ENCODE measurements at places on chromosomes 2 and 18. TPM values are rescaled to one million over a fixed set of nuclear protein-coding genes. Genes with fewer than 3 reads are reported as not detected.

Gene COL3A1
- total RNA-seq, result 28.0 TPM

DNA sequence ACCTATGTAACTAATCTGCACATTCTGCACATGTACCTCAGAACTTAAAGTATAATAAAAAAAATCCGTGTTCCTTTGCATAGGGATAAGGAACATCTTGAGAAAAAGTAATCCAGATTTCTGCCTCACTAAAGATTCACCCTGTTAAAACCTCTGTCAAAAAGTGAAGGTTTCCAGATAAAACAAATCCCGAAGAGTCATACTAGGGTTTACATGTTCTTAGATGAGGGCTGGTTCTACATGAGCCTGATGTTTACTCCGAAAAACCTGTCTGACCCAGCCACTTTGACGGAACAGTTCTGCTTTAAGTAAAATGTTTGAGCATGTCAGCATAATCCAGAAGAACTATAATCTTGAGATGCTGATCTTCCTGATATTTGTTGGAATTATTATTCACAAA, 515.6 kb upstream of the SLC8A1 start:
- no peak for DNase-seq

- DNase-seq, result no peak
These were observed 455.9 kb downstream of the CNTNAP5 start for GRCh38 chr2:124480958-124481357.

DNA sequence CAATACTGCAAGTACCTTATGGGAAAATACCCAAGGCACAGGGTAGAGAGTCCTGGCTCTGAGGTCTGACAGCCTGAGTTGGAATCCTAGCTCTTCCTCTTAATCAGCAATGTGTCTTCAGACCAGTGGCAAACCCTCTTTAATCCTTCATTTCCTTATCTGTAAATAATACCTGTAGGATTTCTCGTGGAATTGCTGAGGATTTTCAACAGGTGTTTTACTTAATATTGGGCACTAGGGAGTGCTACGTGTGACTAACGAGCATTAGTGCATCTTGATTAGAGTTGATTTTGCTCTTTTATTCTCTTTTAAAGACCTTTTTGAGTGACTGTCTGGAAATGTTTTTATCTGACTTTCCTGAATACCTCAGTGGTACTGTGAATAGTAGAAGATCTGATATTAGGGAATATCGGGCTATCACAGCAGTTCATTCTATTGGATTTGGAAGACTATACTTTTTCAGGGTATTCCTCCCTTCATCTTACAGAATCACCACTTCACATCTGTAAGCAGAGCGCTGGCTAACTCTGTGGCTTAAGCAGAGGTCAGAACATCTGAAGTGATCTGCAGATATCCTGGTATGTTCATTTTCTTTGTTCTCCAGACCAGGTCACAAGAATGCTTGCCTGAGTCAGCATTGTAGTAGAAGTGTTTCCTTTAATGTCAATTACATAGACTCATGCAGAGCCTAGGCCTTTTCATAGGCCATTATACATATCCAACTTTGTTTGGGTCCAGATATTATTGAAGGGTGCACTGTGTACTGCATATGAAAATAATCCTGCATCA, 49.1 kb downstream of the ARHGAP28 start:
- no peak for DNase-seq

DNA sequence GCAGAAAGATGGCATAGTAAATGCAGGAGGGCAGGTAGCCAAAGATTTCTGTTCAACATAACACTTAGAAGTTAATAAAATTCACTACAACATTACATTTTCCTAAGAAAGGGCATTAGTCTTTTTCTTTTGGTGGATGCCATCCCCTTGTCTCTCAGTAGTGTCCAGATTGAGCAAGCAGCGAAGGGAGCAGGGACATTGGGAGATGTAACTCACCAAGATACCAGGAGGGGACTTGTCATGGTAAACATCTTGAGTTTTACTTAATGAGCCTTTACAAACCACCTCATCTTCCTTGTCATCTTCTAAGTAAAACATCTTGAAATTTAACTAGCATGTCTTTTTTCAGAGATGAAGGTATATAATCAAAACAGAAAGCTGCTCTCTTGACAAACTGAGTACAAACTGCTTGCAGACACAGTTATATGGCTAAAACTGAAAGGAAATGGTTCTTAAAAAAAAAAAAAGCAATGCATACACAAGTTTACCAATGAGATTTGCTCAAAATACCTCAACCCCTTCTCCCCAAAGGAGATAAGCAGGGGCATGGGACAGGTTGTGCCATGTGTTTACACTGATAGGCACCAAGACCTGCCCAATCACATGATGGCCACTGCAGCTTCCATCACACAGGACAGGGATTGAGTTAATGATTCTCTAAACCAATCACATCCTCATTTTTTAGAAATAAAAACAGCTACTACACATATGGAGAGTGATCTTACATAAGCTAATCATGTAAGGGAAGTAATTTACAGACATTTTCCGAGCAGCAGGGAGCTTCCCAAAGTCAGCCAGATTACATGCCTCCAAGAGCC, 30.3 kb downstream of the LPIN2 start:
- DNase-seq, result no peak

GRCh38 chr2:31108561-31109286, 29.5 kb downstream of the GALNT14 start:
- DNase-seq, result no peak
